ENCODE measurements at places on chromosomes 3 and 15.

DNA sequence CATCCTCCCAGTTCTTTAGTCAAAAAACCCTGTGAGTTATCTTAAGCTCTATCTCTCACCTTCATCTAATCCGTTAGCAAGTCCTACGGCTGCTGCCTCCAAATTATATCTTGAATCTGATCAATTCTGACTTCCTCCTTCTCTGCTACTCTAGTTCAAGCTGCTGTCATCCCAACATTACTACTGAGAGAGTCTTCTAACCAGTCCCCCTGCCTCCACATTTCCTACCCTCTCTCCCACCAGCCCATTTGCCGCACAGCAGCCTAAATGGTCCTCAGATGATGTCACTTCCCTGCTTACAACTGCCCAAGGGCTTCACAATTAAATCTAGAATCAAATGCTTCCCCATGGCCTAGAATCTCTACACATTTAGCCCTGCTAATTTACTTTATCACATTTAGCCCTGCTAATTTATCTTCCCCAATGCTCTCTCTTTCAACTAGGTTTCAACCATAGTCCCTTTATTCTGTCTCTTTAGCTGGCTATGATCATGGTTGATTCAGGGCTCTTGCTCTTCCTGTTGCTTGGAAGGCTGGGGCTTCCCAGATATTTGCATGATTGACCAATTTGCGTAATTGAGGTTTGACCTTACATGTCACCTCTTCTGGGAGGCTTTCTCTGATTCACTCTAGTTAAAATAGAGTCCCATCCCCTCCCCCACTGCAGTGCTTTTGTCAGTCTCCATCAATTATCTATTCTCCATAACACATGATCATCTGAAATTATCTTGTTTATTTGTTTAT lies 11.0 kb upstream of the ARL14 start:
- DNase-seq, result no peak

- DNase-seq, result peak; percentile 29
Observed at GRCh38 chr15:75836959-75837334, 6.3 kb upstream of the UBE2Q2 start.

DNA sequence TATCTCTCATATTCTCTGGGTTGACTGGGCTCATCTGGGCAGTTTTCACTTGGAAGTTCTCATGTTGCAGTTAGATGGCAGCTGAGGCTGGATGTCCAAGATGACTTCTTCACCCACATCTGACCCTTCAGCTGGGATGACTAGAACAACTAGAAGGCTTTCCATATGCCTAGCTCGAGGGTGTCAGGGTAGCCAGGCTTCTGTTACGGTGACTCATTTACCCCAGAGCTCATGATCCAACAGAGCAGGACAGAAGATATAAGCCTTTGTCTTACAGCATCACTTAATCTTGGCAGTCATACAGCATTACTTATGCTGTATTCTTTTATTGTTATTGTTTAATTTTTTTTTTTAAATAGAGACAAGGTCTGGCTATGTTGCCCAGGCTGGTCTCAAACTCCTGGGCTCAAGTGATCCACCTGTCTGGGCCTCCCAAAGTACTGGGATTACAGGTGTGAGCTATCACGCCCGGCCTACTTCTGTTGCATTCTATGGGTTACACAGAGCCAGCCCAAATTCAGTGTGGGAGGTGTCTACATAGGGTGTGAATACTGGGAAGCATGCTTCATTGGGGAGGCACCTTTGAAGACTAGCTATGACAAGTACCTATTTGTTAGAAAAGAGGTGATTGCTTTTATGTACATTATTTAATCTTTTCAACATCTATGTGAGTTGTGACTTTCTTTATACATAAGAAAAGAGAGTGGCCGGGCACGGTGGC lies 10.7 kb downstream of the HMCES start:
- DNase-seq, result no peak

DNA sequence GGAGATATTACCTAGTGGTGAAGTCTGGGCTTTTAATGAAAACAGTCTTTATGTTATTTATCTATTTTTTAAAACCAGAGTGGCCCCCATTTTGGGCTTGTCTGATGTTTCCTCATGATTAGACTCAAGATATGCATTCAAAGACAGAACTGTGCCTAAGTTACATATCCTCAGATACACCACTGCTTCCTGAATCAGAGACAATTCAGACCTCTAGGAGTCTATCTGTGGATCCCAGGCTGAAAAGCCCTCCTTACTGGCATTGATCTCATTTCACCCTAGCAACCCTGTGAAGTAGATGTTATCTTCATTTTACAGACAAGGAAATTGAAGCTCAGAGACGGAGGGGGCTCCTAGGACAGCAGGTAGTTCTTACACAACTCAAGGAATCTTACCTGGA lies 16.8 kb upstream of the TGM5 start:
- no peak for DNase-seq

- DNase-seq, result no peak
Observed at GRCh38 chr3:60434950-60435349, 816.3 kb downstream of the FHIT start.

DNA sequence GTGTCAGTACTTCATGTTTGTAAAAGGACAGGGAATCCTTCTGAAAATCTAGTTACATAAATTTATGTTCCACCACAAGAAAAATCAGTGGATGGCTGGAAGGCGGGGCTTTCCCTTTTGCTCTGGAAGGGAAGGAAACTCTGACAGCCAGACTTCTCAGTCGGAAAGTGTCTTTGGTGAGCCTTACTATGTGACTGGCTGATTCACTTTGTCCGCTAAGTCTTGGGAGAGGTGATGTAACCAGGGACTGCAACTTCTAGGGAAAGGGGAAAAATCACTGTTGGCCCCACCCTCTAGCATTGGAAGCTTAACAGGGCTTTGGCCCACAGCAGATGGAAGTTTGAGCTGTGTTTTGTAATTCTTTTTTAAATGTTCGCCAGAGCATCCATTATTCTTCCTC lies 281.4 kb upstream of the CTDSPL start:
- no peak for DNase-seq

DNA sequence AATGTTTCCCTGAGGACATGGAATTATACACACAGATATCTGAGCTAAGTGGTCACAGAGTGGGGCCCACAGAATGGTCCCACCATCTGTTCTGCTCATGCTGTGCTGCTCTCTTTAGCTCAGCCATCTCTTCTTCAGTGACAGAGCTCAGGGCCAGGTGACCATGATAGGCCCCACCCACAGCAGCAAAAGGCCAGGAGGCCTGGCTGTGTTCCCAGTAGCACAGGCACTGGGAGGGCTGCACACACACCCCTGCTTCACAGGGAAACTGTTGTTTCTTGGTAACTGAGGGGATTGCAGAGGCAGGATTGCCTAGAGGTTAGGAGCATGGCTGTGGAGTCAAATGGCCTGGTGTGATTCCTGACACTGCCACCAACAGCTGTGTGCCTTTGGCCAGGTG lies 4.8 kb upstream of the FBXW12 start:
- DNase-seq, result no peak

- DNase-seq, result peak; percentile 29
Observed at GRCh38 chr15:23565395-23566070, at the start of gene MKRN3. Gene MKRN3, plus strand, starts transcription at chr15:23565674. Its CDS starts 109 bp downstream, at chr15:23565783.

DNA sequence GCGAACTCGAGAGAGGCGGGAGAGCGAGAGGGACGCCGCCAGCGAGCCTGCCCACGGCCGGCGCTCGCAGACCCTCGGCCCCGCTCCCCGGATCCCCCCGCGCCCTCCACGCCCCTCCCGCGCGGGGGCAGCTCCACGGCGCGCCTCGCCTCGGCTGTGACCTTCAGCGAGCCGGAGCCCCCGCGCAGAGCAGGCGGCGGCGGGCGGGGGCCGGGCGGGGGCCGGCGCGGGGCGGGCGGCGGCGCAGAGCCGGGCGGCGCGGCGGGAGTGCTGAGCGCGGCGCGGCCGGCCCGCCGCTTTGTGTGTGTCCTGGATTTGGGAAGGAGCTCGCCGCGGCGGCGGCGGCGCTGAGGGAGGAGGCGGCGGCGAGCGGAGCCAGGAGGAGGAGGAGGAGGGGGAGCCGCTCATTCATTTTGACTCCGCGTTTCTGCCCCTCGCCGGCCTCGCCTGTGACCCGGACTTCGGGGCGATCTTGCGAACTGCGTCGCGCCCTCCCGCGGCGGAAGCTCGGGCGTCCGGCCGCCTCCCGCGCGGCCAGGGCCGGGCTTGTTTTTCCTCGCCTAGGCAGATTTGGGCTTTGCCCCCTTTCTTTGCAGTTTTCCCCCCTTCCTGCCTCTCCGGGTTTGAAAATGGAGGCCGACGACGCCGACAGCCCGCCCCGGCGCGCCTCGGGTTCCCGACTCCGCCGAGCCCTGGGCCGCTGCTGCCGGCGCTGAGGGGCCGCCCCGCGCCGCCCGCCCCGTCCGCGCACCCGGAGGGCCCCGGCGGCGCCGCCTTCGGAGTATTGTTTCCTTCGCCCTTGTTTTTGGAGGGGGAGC lies 524 bp downstream of the IGF1R start:
- DNase-seq, result peak; percentile 27
